ENCODE measurements at places on chromosomes 2 and 18. TPM values are rescaled to one million over a fixed set of nuclear protein-coding genes. Genes with fewer than 3 reads are reported as not detected.

Gene C2orf66
- total RNA-seq: 0.43 TPM

Gene PRSS56
- not detected for total RNA-seq

Gene MC4R
- total RNA-seq: 0.15 TPM

Gene C18orf54
- total RNA-seq: 21.5 TPM

Gene HOXD1
- total RNA-seq: not detected

Gene SKOR2
- not detected for total RNA-seq

Gene RUFY4
- total RNA-seq: not detected

Gene CREG2
- not detected for total RNA-seq

Gene POTEC
- total RNA-seq: 0.06 TPM

Gene ZNF513
- 6.1 TPM for total RNA-seq

- H3K27me3 ChIP-seq: no peaks in the 10 kb centered on the region
- H3K36me3 ChIP-seq: peaks cover 20% of the 10 kb centered on the region
- H3K4me1 ChIP-seq: no peaks in the 10 kb centered on the region
- no peak overlapping the region for H3K27ac ChIP-seq
These were observed 80.9 kb downstream of the SMC6 start for GRCh38 chr2:17672583-17673317.

DNA sequence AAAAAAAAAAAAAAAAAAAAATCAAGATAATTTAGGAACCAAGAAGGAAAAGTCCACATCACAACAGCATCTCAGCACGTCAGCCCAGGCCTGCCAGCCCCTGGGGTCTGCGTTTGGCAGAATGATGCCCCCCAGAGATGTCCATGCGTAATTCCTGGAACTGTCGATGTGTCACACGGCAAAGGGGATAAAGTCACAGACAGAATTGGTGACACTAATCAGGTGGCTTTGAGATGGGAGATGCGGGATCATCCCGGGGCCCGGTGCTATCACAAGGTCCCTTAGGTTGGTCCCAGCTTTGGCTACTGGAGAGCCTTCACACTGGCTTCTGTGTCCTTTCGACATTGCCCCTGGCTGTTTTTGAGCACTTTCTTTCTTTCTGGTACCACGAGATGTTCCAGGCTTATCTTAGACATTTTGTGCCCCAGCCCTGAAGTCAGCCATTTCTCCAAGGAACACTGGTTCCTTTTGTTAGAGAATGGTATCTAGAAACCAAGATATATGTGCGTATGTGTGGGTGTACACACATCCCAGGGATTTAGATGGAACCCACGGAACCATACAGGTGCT is 20.7 kb downstream of the RAMP1 start:
- H3K4me1 ChIP-seq: peaks cover 2% of the 10 kb centered on the region
- no peak for DNase-seq
- H3K36me3 ChIP-seq: no peaks in the 10 kb centered on the region
- no peak overlapping the region for H3K27ac ChIP-seq

GRCh38 chr2:237657063-237657462 is 29.7 kb downstream of the LRRFIP1 start:
- no peak overlapping the region for H3K27ac ChIP-seq
- H3K4me1 ChIP-seq: no peaks in the 10 kb centered on the region
- H3K27me3 ChIP-seq: no peaks in the 10 kb centered on the region
- no peaks in the 10 kb centered on the region for H3K36me3 ChIP-seq
- DNase-seq: no peak

- no peaks in the 10 kb centered on the region for H3K36me3 ChIP-seq
- DNase-seq: peak; percentile 63
- no peak overlapping the region for H3K27ac ChIP-seq
- H3K27me3 ChIP-seq: no peaks in the 10 kb centered on the region
- H3K4me3 ChIP-seq: no peak overlapping the region
- peaks cover 17% of the 10 kb centered on the region for H3K4me1 ChIP-seq
These were observed 169.4 kb downstream of the SMAD7 start for GRCh38 chr18:48781163-48781987.

DNA sequence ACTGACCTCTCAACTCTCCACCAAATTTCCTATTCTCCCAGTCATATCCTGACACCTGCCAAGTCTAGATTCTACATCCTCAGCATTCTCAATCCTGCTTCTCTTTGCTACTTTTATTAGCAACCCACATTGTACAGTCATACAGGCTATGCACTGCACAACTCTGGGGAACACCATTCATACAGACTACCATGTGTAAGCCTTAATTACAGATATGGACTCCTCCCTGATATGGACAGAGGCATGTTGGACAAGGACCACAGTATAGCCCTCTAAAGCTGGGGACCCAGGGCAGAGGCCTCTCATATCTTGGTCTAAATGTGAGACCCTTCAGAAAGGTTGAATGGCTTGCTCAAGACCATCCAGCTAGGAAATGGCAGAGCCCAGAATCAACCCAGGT is 36.3 kb downstream of the BOLA3 start:
- peaks cover 12% of the 10 kb centered on the region for H3K4me1 ChIP-seq
- H3K27ac ChIP-seq: no peak overlapping the region
- no peak overlapping the region for H3K4me3 ChIP-seq
- H3K27me3 ChIP-seq: no peaks in the 10 kb centered on the region

GRCh38 chr2:233996461-233996860 is 54.0 kb upstream of the SPP2 start:
- DNase-seq: no peak
- no peak overlapping the region for H3K4me3 ChIP-seq
- H3K27me3 ChIP-seq: no peaks in the 10 kb centered on the region

DNA sequence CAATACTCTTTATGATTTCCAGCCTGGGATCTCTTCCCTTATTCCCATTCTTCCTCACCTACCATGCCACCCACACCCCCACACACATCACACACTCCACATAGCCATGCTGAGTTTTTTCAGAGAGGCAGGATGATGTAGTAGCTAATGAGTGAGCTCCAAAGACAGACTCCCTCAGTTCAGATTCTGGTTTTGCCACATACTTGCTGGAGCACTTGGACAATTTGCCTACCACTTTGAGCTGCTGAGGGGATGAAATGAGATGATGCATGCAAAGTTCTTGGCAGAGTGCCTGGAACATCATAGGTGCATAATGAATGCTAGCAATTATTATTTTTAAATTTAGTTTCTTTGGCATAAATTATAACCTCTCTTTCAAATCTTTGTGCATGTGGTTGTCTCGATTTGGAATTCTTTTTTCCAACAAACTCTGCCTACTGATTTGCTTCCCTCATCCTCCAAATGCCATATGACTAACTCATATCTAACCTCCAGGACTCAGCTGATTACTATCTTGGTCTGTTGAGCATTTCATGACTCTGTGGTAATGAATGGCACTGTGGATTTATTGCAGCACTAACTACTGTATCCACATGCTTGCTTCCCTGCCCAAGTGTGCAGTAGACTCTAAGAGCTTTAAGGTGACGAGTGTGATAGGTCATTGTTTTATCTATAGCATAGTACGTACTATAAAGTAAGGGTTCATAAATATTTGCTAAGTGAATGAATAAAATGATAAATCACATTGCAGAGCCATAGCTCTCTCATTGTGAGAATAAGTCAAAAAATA is 99.1 kb downstream of the TACR1 start:
- H3K4me1 ChIP-seq: no peaks in the 10 kb centered on the region
- H3K27me3 ChIP-seq: no peaks in the 10 kb centered on the region
- H3K4me3 ChIP-seq: no peak overlapping the region
- no peak overlapping the region for H3K27ac ChIP-seq

- peak; percentile 68 for DNase-seq
- peaks cover 16% of the 10 kb centered on the region for H3K4me1 ChIP-seq
- peak overlapping the region; percentile 76 for H3K4me3 ChIP-seq
- no peaks in the 10 kb centered on the region for H3K36me3 ChIP-seq
- H3K27ac ChIP-seq: no peak overlapping the region
- peaks cover 38% of the 10 kb centered on the region for H3K27me3 ChIP-seq
These were observed 796 bp downstream of the SPIRE1 start for GRCh38 chr18:12656938-12657683.

GRCh38 chr2:170997893-170998597 is 69.0 kb downstream of the GORASP2 start:
- no peak for DNase-seq
- peaks cover 7% of the 10 kb centered on the region for H3K36me3 ChIP-seq
- H3K27me3 ChIP-seq: no peaks in the 10 kb centered on the region
- H3K4me1 ChIP-seq: peaks cover 7% of the 10 kb centered on the region

DNA sequence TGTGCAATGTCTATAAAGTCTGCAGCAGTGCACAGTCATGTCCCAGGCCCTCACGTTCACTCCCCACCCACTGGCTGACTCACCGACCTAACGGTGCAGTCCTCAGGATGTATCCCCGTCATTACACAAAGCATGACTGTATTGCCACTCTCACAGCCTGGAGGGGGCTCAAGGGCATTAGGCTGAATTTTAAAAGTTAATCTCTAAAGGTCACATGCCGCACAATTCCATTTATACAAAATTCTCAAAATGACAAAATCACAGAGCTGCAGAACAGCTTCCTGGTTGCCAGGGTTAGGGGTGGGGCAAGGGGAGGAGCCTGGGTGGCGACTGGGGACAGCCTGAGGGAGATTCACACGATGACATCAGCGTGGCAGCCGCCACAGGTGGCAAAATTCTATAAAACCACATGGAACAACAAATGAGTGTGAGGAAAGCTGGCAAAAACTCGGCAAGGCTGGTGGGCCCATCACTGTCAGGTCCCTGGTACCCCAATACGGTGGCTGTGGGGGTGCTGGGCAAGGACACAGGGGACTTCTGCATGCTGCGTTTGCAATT is 97.6 kb downstream of the NDUFA10 start:
- H3K4me1 ChIP-seq: no peaks in the 10 kb centered on the region
- no peaks in the 10 kb centered on the region for H3K27me3 ChIP-seq
- H3K27ac ChIP-seq: no peak overlapping the region
- H3K4me3 ChIP-seq: no peak overlapping the region

DNA sequence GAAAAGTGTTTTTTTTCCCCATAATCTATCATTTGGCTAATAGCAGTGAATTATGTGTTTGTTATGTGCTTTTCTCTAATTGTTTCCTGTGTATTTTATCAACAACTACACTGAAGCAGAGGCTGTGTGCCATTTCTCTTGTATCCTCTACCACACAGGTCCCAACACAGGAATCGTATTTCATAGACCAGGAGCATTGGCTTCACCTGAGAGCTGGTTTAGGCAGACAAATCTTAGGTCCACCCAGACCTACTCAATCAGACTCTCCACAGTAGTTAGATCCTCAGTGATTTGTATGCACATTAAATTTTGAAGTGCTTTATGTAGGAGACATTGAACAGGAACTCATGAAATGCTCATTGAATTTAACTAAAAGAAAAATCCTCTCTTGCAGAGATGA is 109.2 kb downstream of the FSHR start:
- H3K4me1 ChIP-seq: peaks cover 9% of the 10 kb centered on the region
- H3K27me3 ChIP-seq: no peaks in the 10 kb centered on the region
- DNase-seq: no peak
- no peak overlapping the region for H3K4me3 ChIP-seq

GRCh38 chr2:42964439-42965083 is 172.2 kb upstream of the HAAO start:
- H3K36me3 ChIP-seq: no peaks in the 10 kb centered on the region
- H3K27ac ChIP-seq: no peak overlapping the region
- H3K4me3 ChIP-seq: no peak overlapping the region
- DNase-seq: no peak

GRCh38 chr2:225614915-225615314 is 215.4 kb downstream of the NYAP2 start:
- peak; percentile 5 for DNase-seq
- no peaks in the 10 kb centered on the region for H3K4me1 ChIP-seq
- no peaks in the 10 kb centered on the region for H3K27me3 ChIP-seq
- no peak overlapping the region for H3K4me3 ChIP-seq
- no peak overlapping the region for H3K27ac ChIP-seq
- no peaks in the 10 kb centered on the region for H3K36me3 ChIP-seq

DNA sequence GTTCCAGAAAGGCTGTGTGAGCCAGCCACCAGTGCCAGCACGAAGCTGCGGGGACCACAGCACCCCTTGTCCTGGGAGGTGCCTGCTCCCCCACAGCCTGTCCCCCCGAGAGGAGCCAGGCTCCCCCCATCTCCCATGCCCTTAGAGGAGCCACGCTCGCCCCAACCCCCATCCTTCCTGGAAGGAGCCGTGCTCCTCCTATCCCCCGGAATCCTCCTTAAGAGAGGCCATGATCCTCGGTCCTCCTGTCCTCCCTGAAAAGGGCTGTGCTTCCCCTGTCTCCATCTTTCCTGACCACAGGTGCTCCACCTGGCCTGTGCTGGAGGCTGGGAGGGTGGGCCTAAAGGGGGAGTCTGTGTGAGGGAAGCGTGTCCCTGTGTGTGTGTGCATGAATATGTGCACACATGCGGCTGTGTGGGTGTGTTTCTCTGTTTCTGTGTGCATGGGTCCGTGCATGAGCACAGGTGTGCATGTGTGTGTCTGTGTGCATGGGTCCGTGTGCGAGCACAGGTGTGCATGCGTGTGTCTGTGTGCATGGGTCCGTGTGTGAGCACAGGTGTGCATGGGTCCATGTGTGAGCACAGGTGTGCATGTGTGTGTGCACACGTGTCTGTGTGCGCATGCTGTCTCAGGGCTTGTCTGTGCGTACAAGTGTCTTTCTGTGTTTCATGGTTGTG is 80.3 kb downstream of the RTP5 start:
- H3K27ac ChIP-seq: no peak overlapping the region
- no peak overlapping the region for H3K4me3 ChIP-seq
- H3K4me1 ChIP-seq: no peaks in the 10 kb centered on the region
- H3K36me3 ChIP-seq: no peaks in the 10 kb centered on the region

GRCh38 chr2:158723921-158724802 is 71.0 kb upstream of the DAPL1 start:
- H3K4me3 ChIP-seq: no peak overlapping the region
- DNase-seq: peak; percentile 33
- no peaks in the 10 kb centered on the region for H3K36me3 ChIP-seq
- H3K27ac ChIP-seq: no peak overlapping the region
- H3K4me1 ChIP-seq: no peaks in the 10 kb centered on the region

- H3K27ac ChIP-seq: no peak overlapping the region
- no peak for DNase-seq
- H3K4me1 ChIP-seq: peaks cover 22% of the 10 kb centered on the region
- peak overlapping the region; percentile 91 for H3K4me3 ChIP-seq
- H3K27me3 ChIP-seq: no peaks in the 10 kb centered on the region
- H3K36me3 ChIP-seq: no peaks in the 10 kb centered on the region
These were observed 2.3 kb downstream of the RNF103 start for GRCh38 chr2:86621280-86621943.

GRCh38 chr18:75209129-75209950 is at the start of gene PTGR3:
Gene PTGR3, minus strand, starts transcription at chr18:75209139. Its CDS starts 81 bp downstream, at chr18:75209058.
- H3K27me3 ChIP-seq: peaks cover 90% of the 10 kb centered on the region
- H3K4me1 ChIP-seq: peaks cover 36% of the 10 kb centered on the region
- H3K27ac ChIP-seq: no peak within 1 kb of the TSS
- H3K4me3 ChIP-seq: peak within 1 kb of the TSS; percentile 87

DNA sequence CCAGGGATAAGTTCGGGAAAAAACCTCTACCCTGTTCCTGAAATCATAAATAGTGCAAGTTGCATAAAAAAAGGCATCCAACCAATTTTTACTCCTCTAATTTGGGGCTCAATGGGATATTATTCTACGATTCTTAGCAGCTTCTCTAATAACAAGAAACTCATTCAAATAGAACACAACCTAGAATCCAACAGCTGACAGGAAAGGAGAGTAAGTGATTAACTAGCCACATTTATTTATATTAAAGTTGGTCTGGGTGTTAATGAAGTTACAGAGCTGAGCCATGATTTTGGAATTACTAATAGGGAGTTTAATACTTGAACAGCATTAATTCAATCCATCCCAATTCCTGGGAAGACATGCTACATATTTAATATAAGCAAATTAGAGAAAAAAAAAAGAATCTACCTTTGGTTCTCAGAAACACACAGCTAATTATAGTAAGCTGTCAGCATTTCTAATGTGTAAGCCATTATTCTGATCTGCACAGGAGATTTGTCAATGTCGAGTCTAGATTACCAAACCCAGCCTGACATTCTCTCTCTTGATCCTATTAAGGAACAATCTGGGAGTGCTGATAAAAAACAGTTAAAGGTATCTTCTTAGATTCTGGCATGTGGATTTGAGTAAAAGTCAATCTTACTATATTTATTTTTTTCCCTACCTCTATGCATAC is 267.7 kb downstream of the NBAS start:
- H3K36me3 ChIP-seq: no peaks in the 10 kb centered on the region
- H3K27me3 ChIP-seq: no peaks in the 10 kb centered on the region
- H3K27ac ChIP-seq: no peak overlapping the region
- DNase-seq: no peak

All from neural progenitor cell (in vitro differentiated cells).